Stimulated activated CD4-positive, alpha-beta T cell treated with anti-CD3 and anti-CD28 coated beads, Interleukin-4, amount 100 ng/mL, for 4 hours (primary cell): ENCODE measurements at places on chromosomes 7 and 10.

GRCh38 chr7:501526-501925, 18.1 kb downstream of the PDGFA start:
- no peak for DNase-seq

- DNase-seq, result peak; percentile 7
These were observed 866 bp downstream of the CNOT4 start for GRCh38 chr7:135508883-135509588.

DNA sequence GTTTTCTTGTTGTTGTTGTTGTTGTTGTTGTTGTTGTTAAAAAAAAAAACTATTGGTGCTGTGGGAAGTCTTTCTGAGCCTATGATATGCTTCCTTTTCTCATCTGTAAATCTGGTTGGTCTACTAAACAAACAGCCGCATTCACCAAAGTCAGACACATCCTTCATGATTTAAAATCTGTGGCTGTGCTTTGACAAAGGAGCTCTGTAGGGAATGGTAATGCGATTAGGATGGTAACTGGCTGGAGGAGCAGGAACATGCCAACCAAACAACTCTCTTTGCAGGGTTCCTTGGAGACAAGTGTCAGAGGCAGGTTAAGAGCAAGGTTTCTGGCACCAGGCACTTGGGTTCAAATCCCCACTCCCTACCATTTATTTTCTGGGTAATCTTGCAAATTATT, 14.9 kb upstream of the SP4 start:
- DNase-seq, result no peak

GRCh38 chr7:17674166-17674942, 265.9 kb downstream of the SNX13 start:
- DNase-seq, result no peak

- DNase-seq, result no peak
These were observed 157.2 kb upstream of the GNAI1 start for GRCh38 chr7:79977481-79977880.

- DNase-seq, result no peak
These were observed 138.1 kb downstream of the LRMDA start for GRCh38 chr10:75569506-75569905.

DNA sequence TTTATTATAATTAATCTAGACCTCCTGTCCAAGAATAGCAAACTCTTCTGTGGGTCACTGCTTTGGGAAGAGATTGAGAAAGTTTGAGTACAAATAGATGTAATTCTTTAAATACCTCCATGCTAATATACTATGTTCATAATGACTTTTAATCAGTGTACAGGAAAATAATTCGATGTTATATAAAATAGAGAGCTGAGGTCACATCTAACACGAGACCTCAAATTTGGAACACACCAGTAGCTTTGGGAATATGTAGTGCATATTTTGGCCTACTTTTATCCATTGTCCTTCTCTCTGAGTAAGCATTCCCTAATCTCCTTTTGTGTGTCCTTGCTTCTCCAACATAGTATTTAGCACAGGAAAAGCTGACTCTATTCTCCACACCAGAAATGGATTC, 27.3 kb upstream of the CABCOCO1 start:
- no peak for DNase-seq

DNA sequence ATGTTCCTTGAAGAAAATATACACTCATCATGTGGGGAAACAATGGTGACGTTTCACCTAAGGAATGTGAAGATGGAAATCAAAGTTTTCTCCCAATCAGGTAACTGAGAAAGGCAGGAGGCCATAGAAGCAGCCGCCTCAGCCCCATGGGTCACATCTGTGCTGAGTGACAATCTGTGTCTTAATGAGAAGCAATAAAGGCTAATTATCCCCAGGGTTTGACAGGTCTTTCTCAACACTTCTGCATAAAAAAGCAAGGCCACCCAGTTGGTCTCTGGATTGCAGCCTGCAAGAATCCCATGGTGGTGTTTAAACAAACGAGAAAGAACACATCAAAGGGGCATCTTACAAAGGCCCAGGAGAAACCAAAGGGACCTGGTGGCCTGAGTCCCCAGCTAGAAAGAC, 91.1 kb upstream of the TNS3 start:
- DNase-seq, result no peak

- DNase-seq, result no peak
These were observed 86.0 kb upstream of the ZMIZ1 start for GRCh38 chr10:78982726-78983125.

GRCh38 chr10:130053561-130053960, 57.1 kb downstream of the C10orf143 start:
- no peak for DNase-seq

GRCh38 chr7:115047958-115048720, 126.2 kb downstream of the MDFIC start:
- no peak for DNase-seq

DNA sequence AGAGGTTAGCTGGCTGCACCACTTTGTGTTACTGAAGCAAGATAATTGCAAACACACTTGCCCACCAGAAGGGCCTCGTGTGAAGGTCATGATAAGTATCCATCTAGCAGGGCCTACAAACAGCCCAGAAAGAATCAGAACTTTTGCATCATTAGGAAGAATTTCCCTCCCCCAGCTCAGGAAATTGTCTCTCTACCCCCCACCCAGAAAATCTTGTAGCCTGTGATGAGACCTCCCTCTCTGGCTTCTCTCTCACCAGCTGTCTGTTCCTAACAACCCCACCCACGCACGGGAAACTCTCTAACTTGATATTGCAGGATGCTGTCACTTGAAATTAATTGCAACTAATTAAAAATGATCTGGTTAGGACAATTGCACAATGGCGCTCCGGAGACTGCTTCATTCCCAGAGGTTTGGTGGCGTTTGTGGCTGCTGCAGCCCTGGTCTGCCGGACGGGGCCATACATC, 34.5 kb downstream of the ZNF503 start:
- no peak for DNase-seq

- no peak for DNase-seq
These were observed 169.3 kb downstream of the FAM107B start for GRCh38 chr10:14605231-14605925.

DNA sequence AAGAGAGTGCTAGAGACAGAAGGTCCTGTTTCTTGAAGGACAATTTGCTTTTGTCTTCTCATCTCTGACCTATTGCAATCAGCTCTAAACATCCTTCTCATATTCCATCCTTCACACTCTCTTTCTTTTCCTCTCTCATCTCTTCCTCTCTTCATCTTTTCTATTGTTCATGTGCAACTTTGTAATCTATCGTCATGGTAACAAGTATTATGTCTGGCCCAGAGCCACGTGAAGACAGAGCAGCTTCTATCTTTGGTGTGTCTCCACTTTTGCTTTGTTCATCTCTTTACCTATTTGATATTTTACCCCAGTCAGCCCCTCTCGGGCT, 104.9 kb upstream of the ABCB5 start:
- DNase-seq, result no peak

- DNase-seq, result no peak
These were observed 82.5 kb downstream of the TMEM168 start for GRCh38 chr7:112707655-112708054.

DNA sequence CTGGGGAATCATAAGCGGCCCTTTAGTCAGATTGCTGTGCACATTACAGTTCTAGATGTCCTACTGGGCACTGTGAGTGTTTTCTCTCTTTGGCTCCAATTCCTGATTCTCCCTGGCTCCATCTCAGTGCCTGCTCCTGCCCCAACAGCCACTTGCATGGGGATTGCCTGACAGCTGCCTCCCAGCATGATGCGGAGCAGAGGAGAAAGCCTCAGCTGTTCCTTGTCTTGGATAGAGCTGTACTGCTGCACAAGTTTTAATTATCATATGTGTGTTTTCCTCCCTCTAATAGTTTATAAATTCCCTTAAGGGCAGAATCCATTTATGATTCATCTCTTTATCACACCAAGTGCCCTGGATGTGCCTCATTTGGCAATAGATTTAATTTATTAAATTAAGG, 285.8 kb upstream of the COBL start:
- DNase-seq, result no peak
